ENCODE measurements at places on chromosomes 1 and 21.
A peak's percentile ranks its signal among the peaks of the same experiment; 100 is the strongest.

DNA sequence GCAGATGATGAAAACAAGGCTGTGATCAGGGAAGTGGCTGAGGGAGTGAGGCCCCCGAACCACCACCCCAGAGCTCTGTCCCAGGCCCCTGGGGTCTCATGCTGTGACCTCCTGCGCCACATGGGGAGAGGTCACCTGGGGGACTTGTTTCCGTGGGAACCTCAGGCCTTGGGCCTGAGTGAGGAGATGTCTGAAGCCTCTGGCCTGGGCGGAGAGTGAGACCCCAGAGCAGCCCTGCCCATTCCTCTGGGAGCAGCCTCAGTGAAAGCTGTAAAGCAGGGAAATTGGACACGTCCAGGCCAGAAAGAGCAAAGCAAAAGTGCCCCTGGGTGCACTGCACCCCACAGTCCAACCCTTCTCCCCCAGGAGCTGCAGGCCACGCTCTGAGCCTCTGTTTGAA is 16.5 kb upstream of the NPHP4 start:
- DNase-seq: no peak

- DNase-seq: no peak
Observed at GRCh38 chr1:21783679-21784603, 992 bp upstream of the USP48 start.

DNA sequence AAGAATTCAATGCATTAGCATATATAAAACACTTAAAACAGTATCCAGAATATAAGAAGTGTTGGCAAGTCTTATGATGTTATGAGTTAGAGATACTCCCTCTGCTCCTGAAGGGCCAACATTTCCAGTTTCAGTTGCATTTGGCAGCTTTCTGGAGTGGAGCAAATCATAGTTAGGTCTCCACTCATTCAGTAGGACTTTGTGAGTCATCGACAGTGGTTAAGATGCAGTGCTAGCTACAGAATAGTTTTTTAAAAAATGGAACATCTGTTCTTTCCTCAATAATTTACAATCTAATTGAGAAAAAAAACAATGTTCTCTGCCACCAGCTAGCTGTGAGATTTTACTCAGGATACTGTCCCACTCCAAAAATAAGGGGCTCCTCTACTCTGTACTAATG is 389.1 kb downstream of the HLX start:
- no peak for DNase-seq

DNA sequence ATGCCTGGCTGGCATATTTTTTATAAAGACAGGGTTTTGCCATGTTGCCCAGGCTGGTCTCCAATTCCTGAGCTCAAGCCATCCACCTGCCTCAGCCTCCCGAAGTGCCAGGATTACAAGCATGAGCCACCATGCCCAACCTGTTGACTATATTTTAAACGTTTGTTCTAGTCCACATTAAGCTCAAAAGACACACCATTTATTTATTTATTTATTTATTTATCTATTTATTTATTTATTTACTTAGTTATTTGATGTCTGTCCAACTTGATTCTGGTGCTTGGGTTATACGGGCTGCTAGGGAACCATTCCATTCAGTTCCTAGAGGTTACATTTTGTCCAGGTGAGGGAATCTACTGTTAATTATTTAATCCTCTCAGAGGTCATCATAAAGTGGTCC is 98.1 kb upstream of the ADGRL4 start:
- no peak for DNase-seq

DNA sequence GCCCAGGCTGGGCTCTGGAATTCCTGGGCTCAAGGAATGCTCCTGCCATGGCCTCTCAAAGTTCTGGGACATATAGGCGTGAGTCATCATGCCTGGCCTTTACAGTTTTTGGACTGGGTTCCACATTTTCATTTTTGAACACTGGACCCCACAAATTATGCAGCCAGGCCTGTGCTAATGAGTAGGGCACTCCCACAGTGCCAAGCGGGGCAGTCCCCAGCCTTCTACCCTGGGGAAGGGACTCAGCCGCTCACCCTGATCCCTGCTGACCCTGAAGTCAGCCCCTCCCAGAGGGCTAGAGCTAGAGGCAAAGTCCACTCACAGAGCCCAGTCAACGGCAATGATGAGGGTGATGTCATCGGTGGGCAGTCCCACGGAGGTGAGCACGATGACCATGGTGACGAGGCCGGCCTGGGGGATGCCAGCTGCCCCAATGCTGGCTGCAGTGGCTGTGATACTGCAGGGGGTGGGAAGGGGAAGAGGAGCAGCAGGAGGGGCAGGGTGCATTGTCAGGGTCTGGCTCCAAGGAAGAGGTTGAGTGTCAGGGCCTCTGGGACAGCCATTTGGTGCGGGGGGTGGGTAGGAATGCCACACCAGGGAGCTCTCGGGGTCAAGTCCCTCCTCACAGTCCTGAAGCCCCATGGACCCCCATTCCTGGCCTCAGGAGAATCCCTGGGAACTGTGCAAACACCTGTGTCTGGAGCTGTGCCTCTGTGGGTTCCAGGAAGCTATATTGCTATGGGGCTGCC is 27.6 kb downstream of the PODN start:
- DNase-seq: no peak

DNA sequence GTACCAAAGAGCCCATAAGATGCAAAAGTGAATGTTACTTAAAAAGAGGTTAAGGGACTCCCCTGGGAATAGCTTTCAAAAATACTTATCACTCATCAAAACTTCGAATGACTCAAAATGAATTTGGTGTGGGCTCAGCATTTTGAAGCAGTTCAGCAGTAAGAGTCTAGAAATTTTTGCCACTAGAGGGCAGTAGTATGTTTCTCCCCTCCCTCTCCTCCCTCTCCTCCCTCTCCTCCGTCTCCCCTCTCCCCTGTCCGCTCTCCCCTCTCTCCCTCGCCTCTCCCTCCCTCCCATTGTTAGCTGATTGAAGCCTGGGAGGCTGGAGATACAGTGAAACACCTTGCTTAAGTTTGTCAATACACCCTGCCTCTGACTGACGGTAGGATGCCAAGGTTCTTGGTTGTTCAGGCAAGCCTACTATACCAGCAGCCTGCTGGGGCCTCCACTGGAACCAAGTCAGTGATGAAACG is 70.8 kb upstream of the TENT5C start:
- peak; percentile 55 for DNase-seq

GRCh38 chr1:62263814-62264353 is 55.4 kb downstream of the KANK4 start:
- DNase-seq: no peak

DNA sequence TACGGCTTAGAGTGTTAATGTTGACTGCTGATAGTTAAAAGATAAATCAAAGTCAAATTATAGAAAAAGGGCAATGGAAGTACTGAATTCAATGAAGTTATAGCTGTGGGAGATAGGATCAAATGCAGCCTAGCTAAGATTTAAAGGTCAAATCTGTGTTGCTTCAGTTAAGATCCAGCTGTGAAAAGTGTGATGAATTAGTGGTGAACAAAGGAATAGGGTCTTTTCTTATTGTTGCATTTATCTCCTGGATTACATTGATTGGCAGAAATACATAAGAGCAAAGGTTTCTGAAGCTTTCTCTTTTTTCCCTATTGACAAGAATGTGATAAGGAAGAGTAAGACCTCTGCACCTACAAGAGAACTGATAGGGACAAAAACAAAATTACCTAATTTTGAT is 1234.6 kb upstream of the ADGRL2 start:
- no peak for DNase-seq

DNA sequence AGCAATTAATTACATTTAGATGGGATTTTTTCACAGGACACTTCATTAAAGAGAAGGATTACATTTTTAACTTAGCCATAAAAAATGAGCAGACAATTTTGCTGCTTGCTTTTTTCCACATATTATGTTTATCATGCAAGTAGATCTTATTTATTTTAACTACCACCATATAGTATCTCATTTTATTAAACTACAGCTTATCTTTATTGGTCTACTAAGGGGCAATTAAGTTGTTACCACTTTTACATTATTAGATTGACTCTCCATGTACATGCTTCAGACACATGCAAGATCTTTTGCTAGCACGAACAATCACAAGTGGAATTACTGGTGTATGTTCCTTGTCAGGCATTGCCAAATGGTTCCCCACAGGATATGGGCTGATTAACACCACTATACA is 99.8 kb upstream of the NFIA start:
- DNase-seq: no peak

GRCh38 chr1:67977756-67978155 is 72.7 kb downstream of the DIRAS3 start:
- DNase-seq: no peak

DNA sequence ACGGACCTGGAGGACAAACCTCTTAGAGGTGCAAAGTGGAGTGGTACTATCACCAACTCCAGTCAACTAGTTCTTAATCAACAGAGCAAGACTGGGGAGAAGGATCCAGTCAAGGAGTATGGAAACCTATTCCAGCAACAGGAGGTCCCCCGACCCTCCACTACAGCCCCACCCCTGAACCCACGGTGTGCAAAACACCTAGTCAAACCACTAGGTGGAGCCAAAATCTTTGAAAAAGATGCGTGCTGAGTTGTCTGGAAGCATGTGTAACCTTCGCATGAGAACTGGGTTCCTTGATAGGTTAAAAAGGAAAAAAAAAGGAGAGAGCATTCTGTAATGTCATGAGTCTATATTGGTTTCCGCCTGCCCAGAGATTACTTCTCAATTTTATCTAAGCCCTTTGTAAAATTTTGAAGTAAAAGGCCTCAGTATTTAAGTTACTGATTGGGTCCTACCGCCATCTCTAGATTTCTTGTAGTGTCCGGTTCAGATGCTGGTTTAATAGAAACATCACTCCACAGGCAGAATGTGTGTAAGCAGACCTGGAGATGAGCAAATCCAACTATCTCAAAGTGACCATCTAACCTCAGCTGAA is 81.9 kb upstream of the HAO2 start:
- peak; percentile 8 for DNase-seq

DNA sequence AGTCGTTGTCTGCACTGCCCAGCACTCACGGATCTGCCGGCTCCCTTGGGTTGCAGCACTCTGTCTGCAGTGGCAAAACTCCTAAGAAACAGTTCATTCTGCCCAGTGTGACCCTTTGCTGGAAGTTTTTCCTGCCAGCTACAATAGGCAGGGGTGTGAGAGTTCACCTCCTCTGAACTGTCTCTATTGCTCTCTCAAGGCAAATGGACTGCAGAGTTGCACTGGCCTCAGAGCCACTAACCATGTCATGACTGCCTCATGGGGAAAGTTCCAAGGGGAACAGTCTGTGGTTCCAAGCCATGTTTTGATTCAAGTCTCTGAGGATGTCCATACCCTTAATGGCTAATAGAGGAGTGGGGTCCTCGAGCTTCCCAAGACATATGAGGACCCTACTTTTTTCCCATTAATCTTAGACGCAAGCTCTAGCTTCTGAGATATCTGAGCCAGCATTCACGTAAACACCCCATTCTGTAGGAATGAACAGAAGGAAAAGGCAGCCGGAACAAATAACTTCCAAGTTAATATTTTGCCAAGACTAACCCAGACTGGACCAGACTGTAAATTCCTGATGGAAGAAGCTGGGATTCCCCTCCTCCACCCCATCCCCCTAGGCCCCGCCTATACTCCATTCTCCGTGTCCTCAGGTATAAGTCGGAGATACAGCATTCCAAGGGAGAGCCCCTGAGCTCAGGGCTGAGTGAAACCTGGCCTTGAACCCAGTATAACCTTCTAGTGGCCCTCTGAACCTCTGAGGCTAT is 93.8 kb upstream of the AKT3 start:
- no peak for DNase-seq

Measured in GM12864 (cell line).